ENCODE measurements at places on chromosomes 3 and 15.

DNA sequence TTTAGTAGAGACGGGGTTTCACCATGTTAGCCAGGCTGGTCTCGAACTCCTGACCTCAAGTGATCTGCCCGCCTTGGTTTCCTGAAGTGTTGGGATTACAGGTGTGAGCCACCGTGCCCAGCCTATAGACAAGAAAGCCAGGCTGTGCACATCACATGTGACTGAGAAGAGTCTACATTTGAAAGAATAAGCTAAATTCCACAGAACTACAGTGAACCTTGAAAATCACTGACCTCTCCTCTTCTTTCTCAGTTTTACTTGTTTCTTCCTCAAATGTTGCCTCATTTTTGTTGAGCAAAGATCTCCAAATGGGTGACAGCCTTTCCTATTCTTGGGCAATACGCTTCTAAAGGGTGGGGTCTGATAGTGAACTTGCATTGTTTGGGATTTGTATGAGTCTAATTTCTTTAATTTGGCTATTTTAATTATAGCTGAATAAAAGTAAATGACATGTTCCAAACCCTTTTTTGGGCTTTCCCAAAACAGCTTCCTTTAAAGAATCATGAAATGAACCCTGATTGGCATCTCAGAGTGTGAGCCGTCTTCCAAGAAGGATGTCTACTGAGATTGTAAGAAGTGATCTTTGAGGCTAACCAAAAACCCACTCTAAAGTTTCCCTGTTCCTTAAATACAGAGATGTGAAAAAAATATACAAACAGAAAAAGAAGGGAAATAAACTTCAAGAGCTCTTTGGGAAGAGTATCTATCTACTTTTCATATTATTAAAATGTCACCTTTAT, 21.6 kb upstream of the SPTBN5 start:
- DNase-seq, result no peak

- DNase-seq, result peak; percentile 66
Measured at GRCh38 chr15:31236184-31237042, 90.2 kb upstream of the KLF13 start.

- DNase-seq, result no peak
Measured at GRCh38 chr3:151047636-151048035, 37.8 kb upstream of the MED12L start.

DNA sequence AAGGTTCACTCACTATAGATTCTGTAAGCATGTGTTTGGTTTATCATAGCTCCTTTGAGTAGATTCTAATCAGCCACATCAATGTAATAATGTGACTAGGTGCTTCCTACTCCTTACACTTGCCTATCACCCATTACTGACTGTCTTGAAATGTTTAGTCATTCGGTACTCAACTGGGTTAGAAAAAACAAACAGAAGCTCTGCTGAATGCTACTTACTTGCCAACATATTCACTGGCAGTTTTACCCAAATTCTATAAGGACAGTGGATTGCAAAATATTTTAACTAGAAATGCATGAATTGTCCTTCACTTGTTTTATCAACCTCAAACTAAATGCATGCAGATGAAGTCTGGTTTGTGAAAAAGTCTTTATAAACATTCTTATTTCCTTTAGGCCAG, 352.1 kb upstream of the ALCAM start:
- peak; percentile 28 for DNase-seq

GRCh38 chr15:70406617-70407335, 309.1 kb upstream of the TLE3 start:
- no peak for DNase-seq

GRCh38 chr3:67215690-67216089, 217.6 kb downstream of the KBTBD8 start:
- DNase-seq, result no peak

GRCh38 chr3:87128006-87128405, 99.1 kb upstream of the CHMP2B start:
- no peak for DNase-seq

GRCh38 chr3:140719841-140720614, 42.2 kb downstream of the TRIM42 start:
- DNase-seq, result no peak

DNA sequence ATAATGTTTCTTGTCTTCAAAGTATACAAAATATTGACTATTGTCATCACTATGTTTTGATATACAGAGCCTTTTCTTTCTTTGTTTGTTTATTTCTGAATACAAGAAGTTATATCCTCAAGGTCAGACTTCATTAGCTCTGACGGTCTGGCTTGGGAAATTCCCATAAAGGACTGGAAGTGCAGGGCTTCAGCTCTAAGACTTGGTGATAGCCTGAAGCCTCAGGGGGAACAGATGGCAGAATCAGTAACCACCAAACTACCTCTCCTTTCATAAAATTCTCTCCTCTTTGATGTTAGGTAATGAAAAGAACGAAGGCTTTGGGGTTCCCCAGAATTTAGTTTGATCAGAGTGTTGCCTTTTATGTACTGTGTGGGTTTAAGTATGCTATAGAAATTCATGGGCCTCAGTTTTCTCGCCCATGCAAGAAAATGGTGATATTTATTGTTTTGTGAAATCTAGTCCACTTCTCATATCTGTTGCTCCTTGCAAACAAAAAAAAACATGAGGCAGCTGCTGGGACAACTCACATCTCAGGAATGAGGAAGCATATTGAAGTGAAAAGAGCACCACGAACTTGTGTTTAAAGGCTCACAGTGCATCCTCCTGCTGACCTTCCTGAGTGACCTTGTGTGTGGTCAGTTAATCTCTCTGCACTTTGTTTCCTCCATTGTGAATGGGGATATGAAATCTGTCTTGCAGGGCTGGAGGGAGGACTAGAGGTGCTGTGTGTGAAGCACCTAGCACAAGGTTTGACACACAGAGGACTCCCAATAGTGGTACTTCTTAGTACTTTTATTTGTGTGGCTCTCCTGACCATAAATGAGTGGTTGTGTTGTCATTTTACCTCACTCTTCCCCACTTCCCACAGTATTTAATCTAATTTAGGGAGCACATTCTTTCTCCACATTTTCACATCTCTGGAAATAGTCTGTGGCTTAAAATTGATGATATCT, 569.8 kb upstream of the IL12A start:
- no peak for DNase-seq

GRCh38 chr3:33083958-33084357, 13.0 kb downstream of the GLB1 start:
- DNase-seq, result no peak
